ENCODE measurements at places on chromosomes 4 and X.

DNA sequence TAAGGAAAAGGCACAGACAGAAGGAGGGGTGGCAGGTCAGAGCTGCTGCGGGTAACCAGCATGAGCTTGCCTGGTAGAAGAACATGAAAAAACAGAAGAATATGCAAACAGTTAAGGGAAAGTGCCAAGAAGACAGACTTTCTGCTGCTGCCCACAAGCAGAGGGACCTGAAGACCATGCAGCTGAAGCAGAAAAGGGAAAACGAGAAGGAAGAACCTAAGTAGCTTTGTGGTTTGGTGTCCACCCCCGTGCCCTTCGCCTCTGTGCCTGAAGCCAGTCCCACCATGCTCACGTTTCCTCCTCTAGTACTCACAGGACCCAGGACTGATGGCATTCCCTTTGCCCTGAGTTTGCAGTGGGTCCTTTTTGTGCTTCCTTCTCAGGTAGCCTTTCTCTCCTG, 62.8 kb downstream of the UBA6 start:
- no peak for DNase-seq

GRCh38 chr4:105765690-105766407, 57.3 kb downstream of the GSTCD start:
- peak; percentile 28 for DNase-seq

DNA sequence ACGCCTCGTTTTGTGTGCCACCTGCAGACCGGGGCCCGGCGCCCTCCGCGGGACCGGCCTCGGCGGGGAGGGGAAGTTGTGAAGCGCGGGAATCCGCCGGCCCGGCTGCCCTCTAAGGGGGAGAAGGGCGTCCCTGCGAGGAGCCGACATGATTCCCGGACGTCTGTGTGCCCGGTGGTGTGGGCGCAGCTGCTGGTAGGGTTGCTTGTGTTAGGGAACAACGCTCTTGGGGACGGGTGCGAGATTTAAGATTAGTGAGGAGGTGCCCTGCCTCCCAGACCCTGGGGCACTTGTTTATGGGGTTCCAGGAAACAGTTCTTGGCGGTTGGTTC, 627 bp downstream of the CDKN2AIP start:
- no peak for DNase-seq

GRCh38 chr4:48212165-48212564, 57.5 kb downstream of the TEC start:
- DNase-seq: no peak

DNA sequence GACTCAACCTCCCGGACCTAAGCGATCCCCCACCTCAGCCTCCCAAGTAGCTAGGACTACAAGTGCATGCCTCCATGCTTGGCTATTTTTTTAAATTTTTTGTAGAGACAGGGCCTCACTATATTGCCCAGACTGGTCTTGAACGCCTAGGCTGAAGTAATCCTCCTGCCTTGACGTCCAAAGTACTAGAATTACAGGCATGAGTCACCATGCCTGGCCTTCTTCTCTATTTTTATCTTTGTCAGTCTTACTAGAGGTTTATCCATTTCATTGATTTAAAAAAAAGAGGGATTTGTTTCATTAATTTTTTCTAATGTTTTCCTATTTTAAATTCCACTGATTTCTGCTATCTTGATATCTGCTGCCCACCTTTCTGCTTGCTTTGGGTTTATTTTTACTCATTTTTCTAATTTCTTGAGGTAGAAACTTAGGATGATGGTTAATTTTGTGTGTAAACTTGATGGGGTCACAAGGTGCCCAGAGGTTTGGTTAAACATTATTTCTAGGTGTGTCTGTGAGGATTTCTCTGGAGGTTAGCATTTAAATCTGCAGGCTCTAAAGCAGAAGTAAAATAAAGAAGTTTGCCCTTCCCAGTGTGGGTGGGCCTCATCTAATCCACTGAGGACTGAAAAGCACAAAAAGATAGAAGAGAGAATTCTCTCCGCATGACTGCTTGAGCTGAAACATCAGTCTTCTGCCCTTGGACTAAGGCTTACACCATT, 116.2 kb upstream of the DCLK2 start:
- DNase-seq: no peak

- DNase-seq: no peak
These were observed 84.3 kb downstream of the DCAF8L2 start for GRCh38 chrX:27674491-27674890.

- peak; percentile 87 for DNase-seq
These were observed 112.0 kb downstream of the SHROOM3 start for GRCh38 chr4:76546759-76547742.
